ENCODE measurements at places on chromosomes 5 and 9.

DNA sequence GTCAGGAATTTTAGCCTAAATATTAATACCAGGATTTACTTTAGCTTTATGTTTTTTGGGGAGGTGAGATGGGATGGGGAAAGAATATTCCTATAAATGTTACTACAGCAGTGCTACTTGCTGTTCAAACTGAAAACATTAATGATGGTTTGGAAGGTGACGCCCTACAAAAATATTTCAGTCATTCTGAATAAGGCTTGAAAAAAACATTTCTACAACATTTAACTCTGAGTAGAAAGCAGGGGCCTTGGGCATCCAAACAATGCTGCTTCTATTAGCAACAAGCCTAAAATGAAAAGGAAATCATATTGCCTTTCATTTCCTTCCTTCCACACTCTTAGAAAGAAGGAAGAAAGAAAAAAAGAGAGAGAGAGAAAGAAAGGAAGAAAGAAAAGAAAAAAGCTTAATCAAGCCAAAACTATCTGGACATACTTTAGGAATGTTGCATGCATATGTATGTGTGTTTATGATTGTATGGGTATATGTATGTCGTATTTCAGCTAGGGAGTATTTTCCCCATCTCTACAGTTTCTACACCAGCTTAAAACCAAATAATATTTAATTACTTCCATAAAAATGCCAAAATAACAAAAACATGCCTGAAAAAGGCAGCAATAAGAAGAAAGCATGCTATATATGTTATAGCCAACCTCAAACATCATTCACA is 16.3 kb upstream of the DAB2 start:
- DNase-seq, result no peak

DNA sequence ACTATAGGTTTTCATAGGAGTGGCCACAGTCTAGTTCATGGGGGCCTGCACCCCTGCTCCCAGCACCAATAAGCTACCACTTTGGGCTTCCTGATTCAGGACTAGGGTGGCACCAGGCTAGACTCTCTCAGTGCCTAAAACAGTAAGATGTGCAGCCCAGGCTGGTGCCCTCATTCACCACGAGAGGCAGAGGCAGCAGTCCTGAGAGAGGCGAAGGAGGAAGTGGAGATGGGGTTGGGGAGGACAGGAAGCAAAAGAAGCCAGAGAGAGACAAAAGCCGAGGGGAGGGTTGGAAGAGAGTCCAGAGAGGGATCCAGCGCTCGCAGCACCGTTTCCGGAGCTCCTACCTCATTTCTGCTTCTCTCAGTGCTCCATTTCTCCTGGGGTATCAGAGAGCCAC is 180.9 kb downstream of the MED10 start:
- DNase-seq, result no peak

DNA sequence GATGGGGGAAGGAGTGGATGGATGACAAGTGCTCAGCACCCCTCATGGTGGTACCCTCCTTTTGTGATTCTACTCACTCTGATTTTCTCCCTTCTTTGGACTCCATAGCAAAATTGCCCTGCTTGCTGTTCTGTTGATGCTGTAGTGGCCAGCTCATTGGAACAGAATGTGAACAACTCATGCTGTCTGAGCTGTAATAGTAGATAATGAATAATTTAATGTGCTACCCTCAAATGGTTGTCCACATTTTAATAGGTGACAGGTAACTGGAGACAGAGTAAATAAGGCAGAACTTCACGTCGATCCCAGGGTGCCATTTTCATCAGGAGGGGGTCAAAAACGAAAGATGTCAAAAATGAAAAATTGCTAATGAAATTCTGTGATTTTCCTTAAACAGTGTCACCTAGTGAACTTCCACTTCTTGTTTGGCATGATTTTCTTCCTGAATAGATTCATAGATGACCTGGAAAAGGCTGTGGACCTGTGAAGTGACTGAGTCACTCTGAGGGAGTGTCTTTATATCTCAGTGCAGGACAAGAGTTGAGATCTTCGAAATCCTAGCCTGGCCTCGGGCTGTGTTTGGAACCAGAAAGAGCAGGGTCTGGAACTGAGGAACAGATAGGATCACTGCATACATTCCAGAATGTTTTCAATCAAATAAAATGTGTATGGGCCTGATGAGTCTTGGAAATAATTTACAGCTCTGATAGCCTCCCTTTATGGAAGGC is 270.2 kb downstream of the PSAT1 start:
- no peak for DNase-seq

GRCh38 chr5:87121304-87122150 is 146.2 kb upstream of the RASA1 start:
- peak; percentile 48 for DNase-seq

GRCh38 chr9:37920471-37921167 is 16.7 kb upstream of the SLC25A51 start:
- DNase-seq, result no peak

DNA sequence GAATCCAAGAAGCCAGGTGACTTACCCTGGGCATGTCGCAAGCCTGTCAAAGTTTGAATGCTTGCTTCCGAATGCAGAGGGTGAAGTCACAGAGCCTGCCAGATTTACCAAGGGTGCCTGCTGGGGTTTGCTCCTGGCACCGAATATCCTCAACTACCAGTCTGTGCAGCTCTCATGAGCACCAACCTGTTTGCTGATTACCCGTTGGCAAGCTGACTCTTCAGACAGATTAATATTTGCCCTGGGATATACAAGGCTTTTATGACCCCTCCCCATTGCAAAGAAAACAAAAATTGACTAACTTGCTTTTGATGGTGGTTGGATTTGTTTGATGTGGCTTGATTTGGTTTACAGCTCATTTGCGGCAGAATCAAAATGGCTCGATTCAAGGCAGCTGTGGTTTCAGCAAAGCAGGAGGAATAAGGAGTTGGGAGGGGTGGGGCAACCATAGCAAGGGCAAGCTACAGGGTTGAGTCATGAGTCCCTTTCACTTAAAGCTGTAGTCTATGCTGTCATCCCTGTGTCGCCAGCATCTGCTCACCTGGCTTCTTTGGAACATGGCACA is 82.3 kb upstream of the AGXT2 start:
- DNase-seq, result no peak

- no peak for DNase-seq
Observed at GRCh38 chr5:14177634-14178033, 34.5 kb downstream of the TRIO start.

GRCh38 chr5:104652271-104652861 is 1089.8 kb upstream of the NUDT12 start:
- no peak for DNase-seq
